ENCODE measurements at places on chromosomes 3 and 15.

GRCh38 chr3:38131621-38132369 is 5.1 kb downstream of the ACAA1 start:
- DNase-seq: no peak

GRCh38 chr15:90595763-90596155 is 66.0 kb downstream of the CRTC3 start:
- DNase-seq: no peak

DNA sequence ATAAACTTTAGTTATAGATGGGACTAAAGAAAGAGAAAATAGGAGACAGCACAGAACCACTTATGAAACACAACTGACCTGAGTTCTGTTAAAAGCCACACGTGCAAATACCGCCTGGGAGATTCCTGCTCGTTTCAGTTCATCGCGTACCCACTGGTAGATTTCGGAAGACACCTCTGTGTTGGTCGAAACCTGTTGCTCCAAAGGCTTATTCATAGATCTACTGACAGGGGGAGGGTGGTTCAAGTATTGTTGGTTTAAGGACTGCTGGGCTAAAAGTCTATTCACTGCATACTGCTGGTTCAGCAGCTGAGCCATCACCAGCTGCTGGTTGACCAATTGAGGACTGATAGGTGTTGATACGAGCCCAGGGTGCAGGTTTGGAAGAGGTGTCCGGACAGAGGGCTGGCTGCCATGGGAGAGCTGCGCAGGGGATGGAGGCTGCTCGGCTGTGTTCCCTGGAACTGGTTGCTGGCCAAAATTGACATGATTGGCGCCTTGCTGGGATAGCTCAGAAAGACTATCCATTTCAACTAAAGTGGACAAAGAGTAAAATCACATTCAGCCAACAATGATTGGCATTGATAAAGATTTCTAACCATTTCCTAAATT is 30.6 kb downstream of the SATB1 start:
- no peak for DNase-seq

DNA sequence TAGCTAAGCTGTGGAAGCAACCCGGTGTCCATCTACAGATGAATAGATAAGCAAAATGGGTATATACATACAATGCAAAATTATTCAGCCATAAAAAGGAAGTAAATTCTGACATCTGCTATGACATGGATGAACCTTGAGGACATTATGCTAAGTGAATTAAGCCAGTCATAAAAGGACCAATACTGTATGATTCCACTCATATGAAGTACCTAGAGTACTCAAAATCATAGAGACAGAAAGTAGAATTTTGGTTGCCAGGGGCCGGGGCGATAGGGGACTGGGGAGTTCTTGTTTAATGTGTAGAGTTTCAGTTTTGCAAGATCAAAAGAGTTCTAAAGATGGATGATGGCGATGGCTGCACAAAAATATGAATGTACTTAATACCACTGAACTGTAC is 10.3 kb downstream of the EID1 start:
- DNase-seq: no peak

GRCh38 chr3:49020330-49021212 is 1.4 kb upstream of the NDUFAF3 start:
- DNase-seq: no peak

GRCh38 chr3:27554706-27555105 is 70.5 kb upstream of the SLC4A7 start:
- no peak for DNase-seq

- DNase-seq: no peak
These were observed 304.5 kb downstream of the OTOL1 start for GRCh38 chr3:161800985-161801559.

- no peak for DNase-seq
These were observed 165.1 kb downstream of the APBA2 start for GRCh38 chr15:29050870-29051269.

- DNase-seq: no peak
These were observed 1.9 kb upstream of the PDIA5 start for GRCh38 chr3:123064914-123065313.

DNA sequence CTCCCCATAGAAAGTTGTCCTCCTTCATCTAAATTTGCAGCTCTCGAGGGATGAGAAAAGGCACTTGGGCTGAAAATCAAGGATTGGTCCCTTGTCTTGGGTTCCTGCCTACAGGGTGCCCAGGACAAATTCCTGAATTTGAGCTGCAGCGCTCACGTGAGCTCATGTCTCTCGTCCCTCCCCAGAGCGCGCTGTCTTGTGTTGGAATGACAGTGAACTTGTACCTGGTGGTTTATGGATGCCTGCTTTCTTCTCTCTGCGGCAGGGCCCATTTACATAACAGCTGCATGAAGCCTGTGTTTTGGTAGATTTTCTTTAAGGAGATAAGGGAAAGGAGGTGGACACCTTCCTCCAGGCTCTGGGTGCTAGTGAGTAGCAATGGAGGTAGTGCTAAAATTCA is 4.3 kb downstream of the RYR3 start:
- no peak for DNase-seq

GRCh38 chr3:59990915-59991314 is 941.1 kb upstream of the CFAP20DC start:
- DNase-seq: no peak

- DNase-seq: no peak
These were observed 216.0 kb upstream of the MCTP2 start for GRCh38 chr15:94015324-94015723.

- no peak for DNase-seq
These were observed 341.6 kb downstream of the ZNF385D start for GRCh38 chr3:21409401-21409800.

- DNase-seq: no peak
These were observed 3.6 kb downstream of the GADL1 start for GRCh38 chr3:30890907-30891306.

GRCh38 chr3:153590051-153590450 is 428.0 kb downstream of the RAP2B start:
- DNase-seq: no peak

DNA sequence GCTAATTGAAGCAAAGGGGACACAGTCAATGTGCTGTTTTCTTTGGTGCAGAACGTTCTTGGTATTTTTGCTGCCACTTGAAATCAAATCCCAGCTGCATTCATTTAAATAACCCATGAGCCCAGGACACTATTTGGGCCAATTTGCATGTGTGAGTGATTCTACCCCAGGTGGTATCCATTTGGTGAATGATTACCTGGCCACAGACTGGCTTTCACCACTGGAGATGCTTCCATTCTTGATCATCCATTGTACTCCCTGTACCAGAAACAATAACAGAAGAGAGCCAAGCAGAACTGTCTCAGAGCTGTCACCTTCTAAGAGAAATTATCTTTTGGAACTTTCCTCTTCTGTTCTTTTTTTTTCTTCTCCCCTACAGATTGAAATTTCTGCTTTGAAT is 139.7 kb upstream of the RARB start:
- DNase-seq: no peak

GRCh38 chr15:44736181-44736765 is at the start of gene TRIM69:
Gene TRIM69 (plus strand): TSS chr15:44736528. CDS start chr15:44736705, 177 bp downstream.
- no peak for DNase-seq

- DNase-seq: no peak
These were observed 296.1 kb downstream of the AGBL1 start for GRCh38 chr15:86375733-86376280.

DNA sequence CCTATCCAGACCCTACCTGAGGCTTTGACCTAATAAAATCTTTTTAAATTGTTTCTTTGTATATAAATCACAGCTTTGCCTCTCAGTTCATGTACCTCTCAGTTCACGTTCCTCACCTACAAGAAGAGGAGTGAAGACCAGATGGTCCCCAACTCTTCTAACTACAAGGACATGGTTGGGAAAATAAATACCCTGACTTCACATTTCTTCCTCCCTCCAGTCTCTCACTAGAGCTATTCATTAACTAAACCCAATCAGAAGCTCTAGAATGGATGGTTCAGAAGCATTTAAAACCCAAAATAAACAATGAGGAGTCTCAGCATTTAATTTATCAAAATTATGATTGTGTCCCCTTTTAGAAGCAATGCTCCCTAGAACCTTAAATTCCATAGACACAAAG is 97.3 kb upstream of the AGTR1 start:
- no peak for DNase-seq

DNA sequence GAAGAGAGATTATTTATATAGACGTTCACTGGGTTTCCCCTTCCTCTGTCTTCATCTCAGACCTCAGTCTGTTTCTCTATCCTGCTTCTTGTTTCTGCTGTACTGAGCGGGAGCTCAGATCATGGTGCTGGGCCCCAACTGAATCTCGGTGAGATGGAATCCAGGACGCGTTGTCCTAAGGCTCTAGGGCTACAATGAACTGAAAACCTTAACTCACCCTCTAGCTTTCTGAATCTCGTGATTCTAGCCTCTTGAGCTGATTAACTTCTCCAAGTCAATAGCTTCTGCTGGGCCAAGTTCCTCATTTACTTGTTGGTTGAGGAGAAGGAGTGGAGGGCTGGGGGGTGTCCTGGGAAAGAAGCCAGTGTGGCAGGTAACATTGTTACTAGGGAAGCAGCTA is 32.7 kb upstream of the MAP3K13 start:
- no peak for DNase-seq

DNA sequence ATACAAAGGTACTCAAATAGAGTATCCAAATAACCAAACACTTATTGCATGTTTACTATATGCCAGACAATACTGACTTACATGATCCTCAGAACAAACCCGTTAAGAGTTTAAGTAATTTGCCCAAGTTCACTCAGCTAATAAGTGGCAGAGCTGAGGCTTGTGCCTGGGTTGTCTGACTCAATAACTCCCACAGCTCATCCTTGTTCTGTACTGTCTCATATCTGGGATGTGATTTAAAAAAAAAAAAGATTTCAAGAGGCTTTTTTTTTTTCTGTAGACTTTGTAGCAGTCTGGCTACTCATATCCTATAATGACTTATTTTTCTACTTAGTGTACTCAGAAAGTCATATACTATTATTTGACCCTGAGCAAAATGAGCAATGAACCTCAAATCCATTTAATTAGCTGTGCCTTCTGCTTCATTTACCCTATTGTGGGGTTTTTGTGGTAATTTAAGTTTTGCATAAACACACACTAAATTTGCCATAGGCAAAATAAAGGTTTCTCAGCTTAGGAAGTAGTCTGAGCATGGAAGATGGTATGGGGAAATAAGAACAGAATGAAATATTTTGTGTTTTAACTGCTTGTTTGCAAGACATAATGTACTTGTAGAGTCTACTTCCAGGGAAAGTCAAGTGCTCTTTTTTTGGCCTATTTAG is 3.1 kb downstream of the NSUN3 start:
- DNase-seq: no peak

DNA sequence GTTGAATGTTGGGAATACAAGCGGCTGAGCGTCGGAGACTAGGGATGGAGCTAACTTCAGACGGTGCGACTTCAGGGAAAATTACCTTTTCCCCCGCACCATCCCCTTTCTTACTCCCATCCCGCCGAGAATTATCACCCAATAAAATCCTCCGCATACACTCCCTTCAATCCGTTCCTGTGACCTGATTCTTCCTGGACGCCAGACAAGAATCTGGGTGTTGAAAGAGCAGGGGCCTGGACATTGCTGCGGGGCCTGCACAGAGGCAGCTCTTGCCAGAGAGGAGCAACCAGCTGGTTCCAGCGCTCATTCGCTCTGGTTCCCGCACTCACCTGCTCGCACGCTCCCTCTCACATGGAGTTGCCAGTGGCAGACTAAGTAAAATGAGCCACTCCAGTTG is 241.9 kb downstream of the ALCAM start:
- DNase-seq: no peak

DNA sequence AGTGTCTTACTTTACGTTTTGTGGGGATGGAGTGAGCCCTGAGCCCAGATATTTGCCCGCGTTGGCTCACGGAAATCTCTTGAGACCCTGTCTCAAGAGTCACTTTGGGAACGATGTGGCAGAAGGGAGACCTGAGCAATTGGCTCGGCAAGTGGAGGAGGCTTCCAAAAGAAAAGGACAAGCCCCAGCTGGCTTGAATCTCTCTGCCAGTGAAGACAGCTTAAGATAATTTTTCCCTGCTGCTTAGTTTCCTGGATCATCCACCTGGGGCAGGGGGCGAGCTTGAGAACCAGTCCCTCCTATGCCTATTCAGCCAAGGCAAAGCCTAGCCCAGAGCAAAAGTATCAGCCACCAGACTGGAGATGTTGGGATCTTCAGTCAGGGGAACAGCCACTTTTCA is 708 bp downstream of the SEC22A start:
- no peak for DNase-seq

DNA sequence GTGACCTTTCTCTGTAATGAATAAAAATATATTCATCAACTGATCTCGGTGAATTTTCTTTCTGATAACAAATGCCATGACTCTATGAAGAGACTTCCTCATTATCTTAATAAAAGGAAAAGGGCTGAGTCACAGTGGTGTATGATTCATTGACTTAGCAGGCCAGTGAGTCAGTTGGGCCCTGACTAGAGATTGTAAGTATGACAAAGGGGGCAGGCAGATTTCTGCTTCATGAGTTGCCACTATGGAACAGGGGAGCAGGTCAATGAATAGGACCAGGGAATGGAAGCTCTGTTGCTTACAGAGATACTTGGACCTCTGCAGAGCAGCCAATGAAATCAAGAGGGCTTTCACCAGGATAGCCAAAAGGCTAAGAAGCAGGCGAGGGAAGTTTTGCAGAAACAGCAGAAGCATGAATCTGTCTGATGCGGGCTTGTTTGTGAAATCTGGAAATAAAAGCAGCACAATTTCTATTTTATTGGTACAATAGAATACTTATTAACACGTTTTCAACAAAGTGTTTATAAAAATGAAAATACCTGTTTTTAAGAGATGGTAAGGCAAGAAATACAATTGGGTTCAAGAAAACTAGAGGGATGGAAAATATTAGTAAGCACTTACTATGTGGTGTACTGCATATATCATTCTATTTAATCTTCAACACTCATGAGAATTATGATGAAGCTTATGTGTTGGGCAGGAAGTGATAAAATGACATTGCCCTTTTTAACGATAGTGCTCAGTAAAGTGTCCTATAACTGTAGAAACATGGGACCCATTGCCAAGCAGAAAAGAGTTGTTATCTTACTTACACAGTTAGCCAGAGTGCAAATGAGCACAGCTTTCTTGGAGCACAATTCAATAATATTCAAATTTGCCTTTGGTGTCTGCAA is 169.8 kb upstream of the MYRIP start:
- DNase-seq: no peak

DNA sequence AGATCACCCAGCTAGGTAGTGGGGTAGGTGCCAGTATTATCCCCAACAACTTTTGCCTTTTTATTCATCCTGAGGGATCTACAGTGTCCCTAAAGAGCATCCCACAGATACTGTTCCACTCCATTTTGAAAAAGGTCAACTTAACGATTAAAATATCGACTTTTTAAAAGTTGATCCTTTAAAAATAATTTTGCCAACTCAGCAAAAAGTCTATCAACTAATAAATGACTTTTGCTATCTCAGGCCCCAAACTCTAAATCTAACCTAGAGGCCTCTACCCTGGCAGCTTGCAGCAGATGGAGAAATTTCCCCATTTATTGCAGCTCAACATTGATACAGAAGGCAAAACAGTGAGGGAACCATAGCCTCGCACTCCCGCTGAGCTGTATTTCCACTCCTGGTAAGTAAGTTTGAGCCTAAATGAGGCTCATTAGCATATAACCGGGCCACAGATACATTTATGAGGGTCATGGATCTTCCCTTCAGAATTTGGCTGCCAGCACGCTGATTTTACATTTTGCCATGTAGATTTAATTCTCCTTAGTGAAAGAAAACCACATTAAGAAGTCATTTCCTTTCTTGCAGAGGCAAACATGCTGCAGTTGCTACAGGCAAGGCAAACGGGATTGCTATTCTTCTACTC is 704.1 kb upstream of the CFAP20DC start:
- no peak for DNase-seq

GRCh38 chr3:128094295-128095151 is 29.1 kb downstream of the RUVBL1 start:
- DNase-seq: no peak
